Dermis microvascular lymphatic vessel endothelial cell (primary cell): ENCODE measurements at places on chromosomes 13 and 19. TPM values are rescaled to one million over a fixed set of nuclear protein-coding genes. Genes with fewer than 3 reads are reported as not detected.

Gene IL11
- under 0.01 and 0.13 TPM in 2 replicates for total RNA-seq

Gene ZNF723
- not detected in 2 replicates for total RNA-seq

- no peak for DNase-seq
Observed at GRCh38 chr19:33393286-33394005, 19.9 kb downstream of the CEBPG start.

- no peak for DNase-seq
Observed at GRCh38 chr13:113632706-113633484, 25.1 kb downstream of the ATP4B start.

DNA sequence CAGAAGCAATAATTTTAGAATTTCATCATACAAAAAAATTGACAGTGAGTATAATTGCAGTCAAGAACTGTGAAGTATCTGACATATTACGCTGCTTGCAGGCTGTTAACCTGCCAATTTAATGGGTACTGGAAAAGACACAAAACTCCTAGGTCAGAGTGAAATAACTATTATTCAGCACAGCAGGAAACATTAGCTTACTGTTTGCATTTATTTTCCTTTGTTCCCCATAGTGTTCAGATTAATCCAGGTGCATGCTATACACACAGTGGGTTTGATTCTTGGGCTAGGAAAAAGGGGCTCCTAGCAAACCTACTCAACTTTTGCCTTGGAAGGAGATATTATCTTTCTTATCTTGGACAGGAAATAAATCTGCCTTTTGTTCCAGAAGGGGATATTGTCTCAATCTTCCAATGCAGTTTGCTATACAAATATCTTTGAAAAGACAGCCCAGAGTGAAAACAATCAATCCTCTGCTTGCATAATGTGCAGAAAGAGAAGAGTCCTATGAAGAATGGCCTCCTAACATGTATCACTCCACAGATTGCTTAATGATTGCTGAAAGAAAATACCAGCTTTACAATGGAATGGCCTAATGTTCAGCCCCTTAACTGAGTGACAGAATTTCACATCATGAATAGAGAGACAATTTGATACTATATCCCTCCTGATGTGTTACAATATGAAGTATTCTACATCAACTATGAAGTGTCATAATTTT is 443.4 kb downstream of the TBC1D4 start:
- no peak for DNase-seq

Gene TUBA3C
- total RNA-seq: not detected in 2 replicates

Gene C19orf73
- total RNA-seq: 0.13 and 0.25 TPM in 2 replicates
